Activated CD8-positive, alpha-beta memory T cell treated with anti-CD3 and anti-CD28 coated beads for 1 hour (primary cell): ENCODE measurements at places on chromosomes 1 and 21.

DNA sequence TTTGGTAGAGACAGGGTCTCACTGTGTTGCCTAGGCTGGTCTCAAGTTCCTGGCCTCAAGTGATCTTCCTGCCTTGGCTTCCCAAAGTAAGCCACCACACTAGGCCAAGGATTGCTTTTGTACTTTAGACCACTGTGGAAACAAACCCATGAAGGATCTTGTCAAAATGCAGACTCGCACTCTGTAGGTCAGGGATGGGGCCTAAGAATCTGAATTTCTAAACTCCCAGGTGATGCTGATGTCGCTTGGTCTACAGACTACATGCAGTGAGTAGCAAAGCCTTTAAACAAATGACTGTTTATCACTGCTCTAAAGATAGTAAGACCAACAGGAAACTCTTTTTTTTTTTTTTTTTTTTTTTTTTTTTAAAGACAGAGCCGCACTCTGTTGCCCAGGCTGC is 54.1 kb upstream of the MUTYH start:
- DNase-seq: no peak

- no peak for DNase-seq
These were observed 20.5 kb downstream of the WNT2B start for GRCh38 chr1:112529301-112529700.

- no peak for DNase-seq
These were observed 34.7 kb upstream of the RIPK4 start for GRCh38 chr21:41801321-41802197.

GRCh38 chr1:169610858-169611257 is 19.1 kb downstream of the SELP start:
- no peak for DNase-seq

DNA sequence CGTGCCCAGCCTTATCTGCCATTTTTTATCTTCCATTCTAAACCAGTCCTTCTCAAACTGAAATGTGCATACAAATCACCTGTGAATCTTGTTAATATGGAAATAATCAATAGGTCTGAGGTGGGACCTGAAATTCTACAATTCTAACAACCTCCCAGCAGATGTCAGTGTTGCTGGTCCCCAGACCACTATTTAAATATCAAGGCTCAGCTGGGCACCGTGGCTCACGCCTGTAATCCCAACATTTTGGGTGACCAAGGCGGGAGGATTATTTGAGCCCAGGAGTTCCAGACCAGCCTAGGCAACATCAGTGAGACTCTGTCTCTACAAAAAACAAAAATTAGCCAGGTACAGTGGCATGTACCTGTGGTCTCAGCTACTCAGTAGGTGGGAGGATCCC is 4.1 kb downstream of the UQCRHL start:
- no peak for DNase-seq

GRCh38 chr1:6954591-6954990 is 169.3 kb downstream of the CAMTA1 start:
- DNase-seq: no peak

GRCh38 chr1:200029035-200029821 is 1.7 kb downstream of the NR5A2 start:
- no peak for DNase-seq

DNA sequence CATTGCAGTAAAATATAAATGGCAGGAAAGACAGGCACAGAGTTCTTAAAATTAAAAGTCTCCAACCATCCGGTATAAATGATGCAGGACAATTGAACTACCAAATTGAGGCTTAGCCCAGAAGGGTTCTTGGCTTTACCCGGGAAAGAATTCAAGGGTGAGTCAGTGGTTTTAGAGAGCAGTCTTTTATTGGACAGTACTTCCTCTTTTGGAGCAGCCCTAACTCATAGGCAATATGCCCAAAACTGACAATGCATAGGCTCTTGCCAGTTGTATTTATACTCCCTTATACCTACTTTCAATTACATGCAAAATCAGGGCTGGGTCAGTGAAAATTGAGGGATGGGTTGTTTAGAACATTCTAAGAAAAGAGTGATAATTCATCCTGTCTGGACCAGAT is 1628.9 kb upstream of the PRMT6 start:
- no peak for DNase-seq

DNA sequence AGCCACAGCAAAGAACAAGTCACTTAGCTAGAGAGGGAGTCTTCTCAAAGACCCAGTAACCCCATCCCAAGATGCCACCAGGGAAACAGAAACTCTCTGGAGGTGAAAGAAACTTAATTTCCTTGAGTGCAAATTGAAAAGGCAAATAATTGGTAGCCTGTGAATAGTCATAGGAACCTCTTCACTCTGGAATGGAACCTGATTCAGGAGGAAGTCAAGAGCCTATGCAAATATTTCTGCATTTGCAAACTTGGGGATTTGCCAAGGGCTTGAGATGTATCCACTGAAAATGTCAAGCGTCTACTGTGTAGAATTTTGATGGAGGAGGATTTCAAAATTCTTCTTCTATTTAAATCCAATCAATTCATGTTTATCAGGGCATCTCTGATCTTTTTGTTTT is 5.7 kb downstream of the HIVEP3 start:
- DNase-seq: no peak
